T-cell (primary cell): ENCODE measurements at places on chromosomes 13 and 19. TPM values are rescaled to one million over a fixed set of nuclear protein-coding genes. Genes with fewer than 3 reads are reported as not detected.

DNA sequence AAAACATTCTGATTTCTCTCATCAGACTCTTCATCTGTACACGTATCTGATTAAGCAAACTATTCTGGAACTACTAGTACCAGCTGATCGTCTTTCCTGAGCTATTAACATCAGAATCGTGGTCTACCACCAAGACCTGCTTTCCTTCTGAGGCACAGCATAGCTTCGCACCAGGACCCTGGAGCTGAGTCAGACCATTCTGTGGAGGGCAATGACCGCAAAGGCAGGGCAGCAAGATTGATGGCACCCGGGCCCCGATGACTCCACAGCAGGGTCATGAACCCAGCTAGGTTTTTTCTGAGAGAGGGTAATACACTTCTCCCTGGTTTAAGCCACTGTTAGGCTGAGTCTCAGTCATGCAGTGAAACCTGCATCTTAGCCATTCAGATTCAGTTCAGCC lies 158.7 kb upstream of the GPR12 start:
- H3K4me1 ChIP-seq = no peaks in the 10 kb centered on the region
- peaks cover 32% of the 10 kb centered on the region for H3K27me3 ChIP-seq
- H3K4me3 ChIP-seq = no peak overlapping the region
- no peak overlapping the region for H3K27ac ChIP-seq
- DNase-seq = no peak
- no peaks in the 10 kb centered on the region for H3K36me3 ChIP-seq

GRCh38 chr13:30763786-30764413 lies 28.6 kb downstream of the ALOX5AP start:
- no peaks in the 10 kb centered on the region for H3K4me1 ChIP-seq
- H3K27ac ChIP-seq = no peak overlapping the region
- no peak overlapping the region for H3K4me3 ChIP-seq
- no peak for DNase-seq

DNA sequence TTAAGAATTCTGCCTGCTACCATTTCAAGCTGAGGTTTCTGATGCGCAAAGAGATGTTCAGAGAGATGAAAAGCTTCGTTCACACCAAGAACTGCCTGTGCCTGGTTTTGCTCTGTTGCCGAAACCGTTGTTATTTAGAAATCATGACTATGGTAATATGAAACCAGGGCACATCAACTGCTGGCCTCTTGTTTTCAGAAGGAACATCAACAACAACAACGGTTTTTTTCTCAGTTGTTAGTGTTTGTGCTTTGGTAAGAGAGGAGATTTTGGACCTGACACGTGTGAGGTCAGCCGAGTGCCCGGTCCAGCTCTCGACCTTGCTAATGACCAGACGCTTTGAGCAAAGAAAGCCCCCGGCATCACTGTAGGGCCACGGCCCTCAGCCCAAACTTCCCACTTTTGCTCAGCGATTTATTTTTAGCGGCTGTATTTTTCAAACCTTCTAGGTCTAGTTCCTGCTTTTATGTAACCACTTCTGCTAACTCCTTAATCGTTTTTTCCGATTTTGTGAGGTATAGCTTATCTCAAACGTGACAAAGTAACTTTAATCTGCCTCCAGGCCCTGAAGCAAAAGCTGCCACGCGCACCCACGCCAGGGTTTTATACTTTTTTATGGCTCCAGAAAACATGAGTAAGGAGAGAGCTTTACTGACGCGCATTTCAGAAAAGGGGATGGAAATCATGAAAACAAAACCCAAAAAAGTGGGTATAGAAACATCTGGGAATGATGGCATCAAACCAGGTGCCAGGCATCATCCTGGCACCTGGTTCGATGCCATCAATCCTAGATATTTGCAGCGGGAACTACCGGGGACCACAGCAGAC lies 42.0 kb downstream of the KLF2 start:
- peak; percentile 45 for DNase-seq
- H3K4me1 ChIP-seq = peaks cover 96% of the 10 kb centered on the region
- H3K4me3 ChIP-seq = peak overlapping the region; percentile 44
- H3K36me3 ChIP-seq = no peaks in the 10 kb centered on the region
- peak overlapping the region; percentile 96 for H3K27ac ChIP-seq

Gene BST2
- 62.0 TPM for total RNA-seq
